H1 (cell line): ENCODE measurements at places on chromosomes 5 and 9. TPM values are rescaled to one million over a fixed set of nuclear protein-coding genes. Genes with fewer than 3 reads are reported as not detected.

DNA sequence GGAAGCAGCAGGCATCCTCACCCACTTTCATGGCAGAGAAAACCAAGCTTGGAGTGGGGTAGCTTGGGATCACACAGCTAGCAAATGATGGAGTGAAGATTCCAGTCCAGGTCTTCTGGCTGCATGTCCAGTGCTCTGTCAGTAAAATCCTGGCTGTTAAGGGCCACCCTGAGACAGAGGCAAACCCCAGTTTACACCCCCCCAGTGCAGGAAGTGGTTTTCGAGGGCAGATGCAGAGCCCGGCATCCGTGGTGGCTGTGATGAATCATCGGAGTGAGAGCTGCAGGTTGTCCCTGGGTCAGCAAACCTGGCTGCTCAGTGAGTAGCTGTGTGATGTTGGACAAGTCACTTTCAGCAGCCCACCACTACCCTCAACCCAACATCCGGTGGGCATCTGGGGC lies 115.4 kb downstream of the RGS3 start:
- DNase-seq, result no peak

DNA sequence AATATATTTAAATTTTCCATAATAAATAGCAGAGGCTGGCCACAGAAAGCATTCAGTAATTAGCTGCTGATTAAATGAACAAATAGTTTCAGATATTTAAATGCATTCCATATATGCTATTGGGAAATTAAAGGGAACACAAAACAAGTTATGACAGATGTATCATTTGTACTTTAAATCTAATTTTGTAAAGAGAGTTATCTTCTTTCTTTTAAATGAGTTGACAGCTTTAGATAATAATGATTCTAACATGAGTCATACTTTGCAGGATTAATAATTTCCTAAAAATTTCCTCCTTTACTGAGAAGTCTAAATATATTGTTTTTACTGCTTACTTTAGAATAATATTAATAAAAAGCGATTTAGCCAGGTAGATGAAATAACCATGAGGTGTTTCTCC lies 320.1 kb downstream of the ADAMTS6 start:
- DNase-seq, result no peak

DNA sequence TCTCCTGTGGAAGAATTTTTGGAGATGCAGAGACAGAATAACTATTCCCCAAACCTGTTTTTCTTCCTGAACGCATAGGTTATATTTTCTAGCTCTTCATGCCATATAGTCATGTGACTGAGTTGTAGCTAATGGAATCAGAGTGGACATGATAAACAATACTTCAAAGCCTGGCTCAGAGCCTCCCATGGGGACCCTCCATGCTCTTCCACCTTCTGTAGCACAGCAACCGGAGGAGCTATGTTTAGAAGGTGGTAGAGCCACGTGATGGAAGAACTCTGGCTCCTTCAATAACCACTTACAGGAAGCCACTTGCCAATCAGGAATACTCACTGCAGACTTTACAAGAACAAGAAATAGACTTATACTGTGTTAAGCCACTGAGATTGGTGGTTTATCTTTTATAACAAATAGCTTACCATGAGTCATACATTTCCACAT lies 39.2 kb downstream of the NADK2 start:
- no peak for DNase-seq

DNA sequence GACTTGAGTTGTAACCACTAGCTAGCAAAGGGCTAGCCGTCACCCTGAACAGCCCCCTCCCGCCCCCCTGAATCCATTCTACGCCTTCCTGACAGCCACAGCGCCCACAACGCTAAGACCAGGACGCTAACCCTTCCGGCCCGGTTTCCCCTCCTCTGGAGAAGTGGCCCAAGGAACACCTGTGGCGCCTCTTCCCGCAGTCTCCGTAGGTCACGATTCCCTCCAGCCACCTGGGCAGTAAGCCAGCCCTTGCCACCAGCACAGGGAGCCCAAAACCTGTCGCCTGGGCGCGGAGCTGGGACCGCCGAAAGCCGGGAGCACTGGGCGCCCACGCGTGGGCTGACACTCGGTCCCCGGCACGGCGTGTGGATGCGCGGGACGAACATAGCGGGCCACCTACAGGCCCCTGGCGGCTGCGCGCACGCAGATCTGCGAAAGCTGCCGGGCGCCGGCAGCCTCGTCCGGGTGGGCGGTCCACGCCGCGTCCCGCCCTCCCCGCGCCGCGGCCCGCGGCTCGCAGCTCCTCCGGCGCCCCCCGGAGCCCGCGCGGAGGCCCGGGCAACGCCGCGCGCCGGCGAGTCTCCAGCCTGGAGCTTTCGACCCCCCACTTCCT lies 596 bp downstream of the IRF1 start:
- DNase-seq, result no peak

DNA sequence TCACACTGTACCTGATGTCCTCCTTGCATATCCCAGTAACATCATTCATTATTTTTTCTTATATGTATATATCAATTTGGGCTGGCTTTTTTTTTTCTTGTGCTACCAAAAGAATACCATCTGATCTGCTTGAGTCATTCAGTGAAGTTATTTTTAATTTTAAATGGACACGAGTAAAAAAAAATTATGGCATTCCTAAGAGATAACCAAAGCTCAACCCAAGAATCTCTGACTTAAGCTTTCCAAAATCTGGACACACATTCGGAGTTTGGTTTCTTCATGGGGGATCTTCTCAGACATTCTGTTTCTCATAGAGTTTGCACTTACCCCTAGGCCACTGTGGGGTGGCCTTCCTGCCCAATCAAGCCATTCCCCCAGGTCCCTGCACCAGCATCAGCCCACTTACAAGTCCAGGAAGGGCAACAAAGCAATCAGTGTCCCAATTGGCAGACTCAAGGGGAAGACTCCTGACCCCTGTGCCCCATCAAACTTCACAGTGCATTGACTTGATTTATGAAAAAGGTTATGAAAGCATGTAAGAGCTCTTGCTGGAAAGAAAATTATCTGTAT lies 49.2 kb upstream of the SPDL1 start:
- DNase-seq, result no peak

The MCC gene
- total RNA-seq, result 17.8 and 18.3 TPM in 2 replicates

The TLX3 gene
- not detected in 2 replicates for total RNA-seq

- no peak for DNase-seq
Observed at GRCh38 chr5:9707732-9708462, 77.7 kb upstream of the TAS2R1 start.

DNA sequence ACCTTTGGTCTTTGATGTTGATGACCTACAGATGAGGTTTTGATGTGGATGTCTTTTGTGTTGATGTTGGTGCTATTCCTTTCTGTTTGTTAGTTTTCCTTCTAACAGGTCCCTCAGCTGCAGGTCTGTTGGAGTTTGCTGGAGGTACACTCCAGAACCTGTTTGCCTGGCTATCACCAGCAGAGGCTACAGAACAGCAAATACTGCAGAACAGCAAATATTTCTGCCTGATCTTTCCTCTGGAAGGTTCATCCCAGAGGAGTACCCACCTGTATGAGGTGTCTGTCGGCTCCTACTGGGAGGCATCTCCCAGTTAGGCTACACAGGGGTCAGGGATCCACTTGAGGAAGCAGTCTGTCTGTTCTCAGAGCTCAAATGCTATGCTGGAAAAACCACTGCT lies 694.5 kb upstream of the CDH6 start:
- DNase-seq, result no peak

The SNCAIP gene
- 9.0 and 10.5 TPM in 2 replicates for total RNA-seq

GRCh38 chr5:137221943-137222342 lies 277.2 kb downstream of the SPOCK1 start:
- no peak for DNase-seq

The DMRT2 gene
- 0.61 and 0.93 TPM in 2 replicates for total RNA-seq

The HMGCS1 gene
- 230 and 236 TPM in 2 replicates for total RNA-seq

DNA sequence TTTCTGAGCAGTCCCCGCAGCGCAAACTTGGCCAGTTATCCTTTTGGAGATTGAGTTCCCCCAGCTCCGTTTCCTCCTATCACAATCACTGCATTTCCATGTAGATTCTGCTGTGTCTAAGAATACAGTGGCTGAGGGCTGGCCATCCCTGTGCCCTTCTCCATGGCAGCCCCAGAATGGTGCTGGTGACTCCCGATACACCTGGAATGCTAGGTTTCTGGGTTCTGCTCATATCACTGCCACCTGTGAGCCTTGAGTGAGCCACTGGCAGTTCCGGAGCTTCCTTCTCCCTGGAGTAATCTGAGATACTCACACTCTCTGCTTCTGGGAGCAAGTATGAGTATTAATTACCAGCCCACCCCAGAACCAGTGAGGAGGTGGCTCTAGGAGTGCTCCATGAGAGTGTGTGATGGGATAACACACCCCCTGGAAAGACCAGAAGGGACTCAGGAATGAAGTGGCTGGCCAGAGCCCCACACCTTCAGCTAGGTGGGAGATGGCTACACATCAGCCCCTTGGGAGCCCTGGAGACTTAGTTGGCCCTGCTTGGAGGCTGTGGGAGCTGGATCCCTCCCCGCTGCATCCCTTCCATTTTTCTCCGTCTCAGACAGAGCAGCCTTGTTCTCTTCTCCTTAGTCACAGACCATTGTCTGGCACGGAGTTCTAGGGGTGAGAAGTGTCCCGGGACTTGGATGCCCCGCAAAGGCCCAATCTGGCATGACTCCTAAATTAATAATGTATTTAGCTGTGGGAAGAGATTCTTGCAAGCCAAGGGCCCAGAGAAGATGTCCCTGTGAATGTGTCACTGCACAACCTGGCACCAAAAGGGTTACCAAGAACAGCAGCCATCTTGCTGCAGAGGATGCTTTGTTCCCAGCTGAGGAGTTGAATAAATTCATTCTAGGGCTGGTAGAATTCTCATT lies 4.9 kb downstream of the PCDHGC5 start:
- DNase-seq, result no peak

The CA9 gene
- total RNA-seq, result 1.3 and 1.4 TPM in 2 replicates

DNA sequence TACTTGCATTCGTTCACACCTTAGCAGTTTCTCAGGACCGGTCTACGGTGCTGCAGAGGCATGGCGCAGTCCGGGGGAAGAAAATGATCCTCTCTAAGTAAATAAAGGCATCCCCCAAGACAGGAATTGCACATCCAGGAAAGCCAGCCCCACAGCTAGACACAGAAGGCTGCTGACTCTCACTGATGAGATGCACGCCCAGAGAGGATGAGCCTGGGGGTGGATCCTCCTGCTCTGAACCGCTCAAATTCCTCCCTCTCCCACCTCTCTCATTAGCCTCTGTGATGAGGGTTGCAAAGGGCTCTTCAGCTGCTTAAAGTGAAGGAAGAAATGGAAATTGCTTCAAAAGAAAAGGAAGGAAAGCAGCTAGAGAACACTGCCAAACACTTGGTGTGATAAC lies 132.4 kb downstream of the TTLL11 start:
- no peak for DNase-seq

DNA sequence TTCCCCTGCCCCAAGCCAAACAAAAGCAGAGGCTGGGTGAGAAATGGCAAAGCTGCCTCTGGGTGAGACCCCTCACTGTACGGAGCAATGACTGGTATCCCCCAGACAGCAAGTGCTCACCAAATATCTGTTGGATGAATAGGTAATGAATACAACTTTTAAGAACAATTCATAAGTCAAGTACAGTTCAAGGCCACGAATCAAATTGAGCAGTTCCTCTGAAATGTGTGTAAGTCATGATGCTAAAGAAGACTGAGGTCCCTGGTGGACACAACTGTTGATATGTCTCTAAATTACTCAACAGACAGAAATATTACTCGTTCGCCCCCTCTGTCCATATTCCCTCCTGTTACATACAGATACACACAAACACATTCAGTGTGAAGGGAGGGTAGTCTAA lies 160.7 kb downstream of the GLIS3 start:
- DNase-seq, result no peak

DNA sequence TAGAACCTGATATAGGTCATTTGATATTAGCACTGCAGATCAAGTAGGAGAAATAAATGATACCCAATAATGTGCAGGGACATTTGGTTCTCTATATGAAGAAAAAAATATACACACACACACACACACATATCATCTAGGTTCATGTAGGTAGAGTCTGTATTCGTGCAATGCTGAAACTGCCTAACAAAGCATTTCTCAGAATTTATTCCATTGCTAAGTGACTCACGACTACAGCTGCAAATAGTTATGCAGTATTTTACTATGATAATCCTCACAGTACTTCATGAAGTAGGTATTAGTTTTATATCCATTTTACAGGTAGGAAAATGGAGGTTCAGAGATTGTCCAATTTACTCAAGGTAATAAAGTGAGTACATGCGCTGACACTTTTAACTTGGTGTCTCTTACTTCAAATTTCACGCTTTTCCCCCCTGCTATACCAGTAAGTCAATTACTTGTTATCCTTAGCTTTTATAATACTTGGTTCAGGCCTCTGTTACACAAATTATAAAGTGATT lies 2.4 kb downstream of the GIN1 start:
- no peak for DNase-seq

DNA sequence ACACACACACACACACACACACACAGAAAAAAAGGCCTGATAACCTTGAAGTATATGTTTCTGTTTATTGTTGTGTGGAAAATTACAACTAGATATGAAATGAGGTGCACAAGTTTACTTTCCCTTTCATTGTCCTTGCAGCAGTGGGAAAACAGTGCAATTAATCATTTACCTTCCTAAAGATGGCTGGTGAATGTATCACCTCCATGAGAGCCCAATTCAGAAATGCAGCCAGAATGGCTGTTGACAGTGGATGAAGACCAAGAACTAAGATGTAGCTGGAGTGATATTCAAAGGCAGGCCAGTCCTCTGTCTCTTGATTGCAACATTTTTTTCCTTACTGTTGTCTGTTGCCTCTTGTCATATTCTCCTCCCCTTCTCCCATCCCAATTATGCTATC lies 49.6 kb upstream of the EIF4EBP3 start:
- no peak for DNase-seq

The LRRTM2 gene
- not detected in 2 replicates for total RNA-seq

GRCh38 chr5:7668161-7668560 lies 182.8 kb downstream of the CFAP90 start:
- no peak for DNase-seq

- no peak for DNase-seq
Observed at GRCh38 chr9:95009459-95009858, 283.0 kb downstream of the AOPEP start.

The TMEM252 gene
- not detected in 2 replicates for total RNA-seq

The F2RL1 gene
- total RNA-seq, result 23.2 and 23.5 TPM in 2 replicates

The SPINK6 gene
- not detected in 2 replicates for total RNA-seq

The SPINK7 gene
- total RNA-seq, result not detected in 2 replicates

DNA sequence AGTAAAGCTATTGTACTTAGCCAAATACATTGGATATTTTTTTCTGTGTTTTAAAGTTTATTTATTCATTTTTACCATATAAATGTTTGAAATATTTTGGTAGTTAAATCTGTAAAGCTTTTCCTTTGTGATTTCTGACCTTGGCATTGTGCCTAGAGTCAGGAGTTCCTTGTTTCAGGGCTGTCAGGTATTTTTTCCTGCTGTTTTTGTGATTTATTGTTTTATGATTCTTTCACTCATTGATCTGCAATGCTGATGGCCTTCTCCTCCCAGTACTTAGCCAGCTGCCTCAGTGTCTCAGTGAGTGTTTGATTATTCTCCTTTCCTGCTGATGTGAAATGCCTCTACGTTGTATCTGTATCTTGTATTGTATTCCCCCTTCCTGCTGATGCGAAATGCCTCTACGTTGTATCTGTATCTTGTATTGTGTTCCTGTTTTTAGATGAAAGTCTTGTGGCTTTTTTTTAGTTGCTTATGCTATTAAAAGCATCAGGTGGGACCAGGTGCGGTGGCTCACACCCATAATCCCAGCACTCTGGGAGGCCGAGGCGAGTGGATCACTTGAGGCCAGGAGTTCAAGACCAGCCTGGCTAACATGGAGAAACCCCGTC lies 61.0 kb downstream of the EHMT1 start:
- DNase-seq, result no peak

The CMYA5 gene
- 0.65 and 0.95 TPM in 2 replicates for total RNA-seq

The PKD2L2 gene
- total RNA-seq, result not detected in 2 replicates
